Stimulated activated CD4-positive, alpha-beta T cell treated with anti-CD3 and anti-CD28 coated beads, Interleukin-1b, Interleukin-23, amount 100 ng/mL, for 1 hour (primary cell): ENCODE measurements at places on chromosomes 6 and 20.

GRCh38 chr6:81987293-81987692, 234.8 kb upstream of the TENT5A start:
- DNase-seq = no peak

DNA sequence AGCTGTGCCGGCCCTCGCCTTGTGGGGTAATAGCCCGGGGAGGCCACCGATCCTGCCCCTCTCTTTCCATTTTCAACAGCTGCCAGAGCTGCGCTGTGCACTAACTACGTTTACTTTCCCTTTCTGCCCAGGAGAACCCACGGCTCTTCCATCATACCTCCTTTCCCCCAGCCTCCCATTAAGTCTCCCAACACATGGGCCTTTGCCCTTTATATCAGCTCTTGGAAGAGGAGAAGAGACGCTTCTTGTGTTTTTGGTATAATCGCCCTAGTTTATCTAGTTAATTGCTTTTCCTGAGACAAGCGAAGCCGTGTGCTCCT, 637 bp downstream of the UBR2 start:
- no peak for DNase-seq

DNA sequence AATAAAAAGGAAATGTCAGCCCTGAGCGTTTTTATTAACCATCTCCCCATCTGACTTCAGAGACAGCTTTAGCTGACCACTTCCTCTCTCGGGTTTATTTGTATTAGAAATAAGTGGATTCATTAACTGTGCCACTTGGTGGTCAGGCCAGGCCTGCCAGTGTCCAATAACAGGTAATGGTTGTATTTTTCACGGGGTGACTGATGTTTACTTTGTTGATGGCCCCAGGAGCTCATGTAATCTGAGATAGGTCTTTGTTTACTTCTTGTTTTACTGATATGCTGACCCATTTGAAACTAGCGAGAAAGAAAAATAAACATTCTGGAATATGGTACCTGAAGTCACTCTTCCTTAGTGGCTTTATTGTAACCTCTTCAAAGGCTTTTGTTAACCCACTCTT, 504.3 kb upstream of the SLC35B3 start:
- DNase-seq = no peak

DNA sequence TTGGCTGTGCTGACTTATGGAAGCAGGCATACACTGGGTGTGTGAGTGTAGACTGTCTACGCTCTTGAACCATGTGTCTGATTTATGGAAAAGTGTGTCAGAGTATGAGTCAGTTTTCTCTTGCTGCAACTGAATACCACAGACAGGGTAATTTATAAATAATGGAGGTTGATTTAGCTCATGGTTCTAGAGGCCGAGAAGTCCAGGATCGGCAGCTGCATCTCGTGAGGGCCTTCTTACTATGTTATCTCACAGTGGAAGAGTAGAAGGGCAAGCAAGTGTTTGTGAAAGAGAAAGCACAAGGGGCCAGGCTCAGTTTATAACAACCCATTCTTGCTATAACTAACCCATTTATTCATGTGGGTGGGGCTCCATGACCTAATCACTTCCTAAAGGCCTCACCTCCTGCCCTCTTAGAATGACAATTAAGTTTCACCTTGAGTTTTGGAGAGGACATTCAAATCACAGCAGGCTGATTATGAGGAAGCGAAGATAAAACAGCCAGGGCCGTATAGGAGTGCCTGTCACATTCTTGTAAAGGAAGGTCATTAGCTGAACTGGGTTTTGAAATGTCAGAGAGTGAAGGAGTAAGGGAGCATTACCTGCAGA, 6.7 kb downstream of the GPR31 start:
- no peak for DNase-seq

GRCh38 chr6:74197310-74197709, 501.3 kb downstream of the CD109 start:
- DNase-seq = no peak

DNA sequence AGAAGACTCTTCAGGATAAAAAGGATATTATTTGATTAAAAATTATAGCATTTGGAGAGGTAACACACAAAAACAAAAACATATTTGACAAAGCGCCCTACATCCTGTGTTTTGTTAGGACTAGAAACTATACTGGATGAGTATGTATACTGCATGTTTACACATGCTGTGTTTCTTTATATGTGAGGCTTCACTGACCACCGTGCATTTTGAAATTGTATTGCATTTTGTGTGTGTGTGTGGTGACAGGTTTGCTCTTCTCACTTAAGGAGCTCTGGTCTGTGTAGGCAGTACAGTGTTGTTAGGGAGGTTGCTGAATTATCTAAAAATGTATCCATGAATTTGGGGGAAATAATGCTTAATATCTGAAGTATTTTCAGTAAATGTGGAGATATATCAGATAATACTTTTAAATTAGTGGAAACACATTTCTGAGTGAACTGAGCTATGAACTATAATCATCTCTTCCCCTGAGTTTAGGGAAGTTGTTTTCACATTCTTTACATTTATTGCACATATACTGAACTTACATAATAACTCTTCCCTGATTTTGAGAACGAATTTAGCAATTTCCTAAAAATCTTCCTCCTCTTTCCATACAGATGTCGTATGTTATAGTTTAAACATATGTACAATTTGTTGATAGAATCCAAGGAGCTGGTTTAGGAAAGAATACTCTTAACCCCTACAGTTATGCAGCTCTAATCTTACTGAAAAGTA, 43.3 kb downstream of the TMEM170B start:
- DNase-seq = no peak

DNA sequence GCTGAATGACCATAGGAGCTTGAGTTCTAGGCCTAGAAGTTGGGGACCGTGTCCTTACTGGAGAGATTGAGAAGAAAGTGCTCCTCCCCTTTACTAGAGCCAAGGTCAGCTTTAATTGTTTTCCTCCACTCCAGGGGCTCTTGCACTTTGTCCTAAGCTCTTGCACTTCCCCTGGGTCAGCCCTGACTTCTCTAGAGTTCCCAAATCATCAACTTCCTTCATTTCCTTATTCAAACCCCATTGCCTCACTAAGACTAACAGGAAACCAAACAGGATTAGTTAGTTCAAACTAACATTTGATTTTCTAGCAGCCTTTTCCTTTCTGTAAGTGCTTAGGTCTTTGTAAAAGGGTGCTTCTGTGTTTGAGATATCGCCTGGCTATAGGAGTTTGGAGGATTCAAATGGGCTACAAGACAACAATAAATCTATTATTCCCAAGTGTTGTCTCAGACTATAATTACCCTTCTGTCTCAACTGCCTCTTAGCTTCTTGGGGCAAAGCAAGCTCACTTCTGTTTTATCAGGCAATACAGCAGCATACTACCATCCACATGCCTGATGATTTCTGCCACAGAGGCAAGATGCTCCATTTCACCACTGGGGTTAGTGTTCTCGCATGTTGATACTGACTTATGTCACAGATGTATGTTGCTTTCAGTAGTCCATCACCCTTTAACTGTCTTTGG, 12.8 kb upstream of the DTNBP1 start:
- DNase-seq = no peak

DNA sequence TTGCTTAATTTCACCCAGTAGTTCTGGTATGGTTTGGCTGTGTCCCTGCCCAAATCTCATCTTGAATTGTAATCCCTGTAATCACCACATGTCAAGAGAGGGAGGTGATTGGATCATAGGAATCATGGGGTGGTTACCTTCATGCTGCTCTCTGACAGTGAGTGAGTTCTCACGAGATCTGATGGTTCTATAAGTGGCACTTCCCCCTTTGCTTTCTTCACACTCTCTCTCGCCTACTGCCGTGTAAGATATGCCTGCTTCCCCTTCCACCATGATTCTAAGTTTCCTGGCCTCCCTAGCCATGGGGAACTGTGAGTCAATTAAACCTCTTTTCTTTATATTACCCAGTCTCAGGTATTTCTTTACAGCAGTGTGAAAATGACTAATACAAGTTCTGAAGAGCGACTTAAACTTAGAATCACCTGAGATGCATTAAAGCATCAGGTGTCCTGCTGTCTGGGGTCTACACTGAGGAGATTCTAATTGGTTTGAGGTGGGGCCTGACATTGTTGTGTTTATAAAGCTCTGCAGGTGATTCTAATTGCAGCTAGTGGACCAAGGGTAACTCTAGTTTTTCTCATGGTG, 82.1 kb upstream of the DTNBP1 start:
- no peak for DNase-seq

GRCh38 chr6:135002229-135002844, 52.3 kb downstream of the HBS1L start:
- DNase-seq = no peak

DNA sequence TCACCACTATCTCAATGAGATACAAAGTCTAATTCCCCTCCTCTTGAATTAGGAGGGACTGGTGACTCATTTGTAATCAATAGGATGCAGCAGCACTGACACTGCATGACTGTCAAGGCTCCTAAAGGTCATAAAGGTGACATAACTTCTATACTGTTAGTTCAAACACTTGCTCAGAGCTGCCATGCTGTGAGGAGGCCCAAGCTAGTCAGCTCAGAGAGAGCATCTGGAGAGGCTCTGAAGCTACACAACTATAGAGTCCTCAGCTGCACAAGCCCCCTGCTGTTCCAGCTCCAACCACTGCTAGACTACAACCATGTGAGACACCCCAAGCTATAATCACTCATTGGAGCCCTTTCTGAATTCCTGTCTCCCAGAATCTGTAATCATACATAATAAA, 17.0 kb upstream of the HEY2 start:
- no peak for DNase-seq

GRCh38 chr20:24950836-24951525, 1.9 kb downstream of the CST7 start:
- DNase-seq = no peak

DNA sequence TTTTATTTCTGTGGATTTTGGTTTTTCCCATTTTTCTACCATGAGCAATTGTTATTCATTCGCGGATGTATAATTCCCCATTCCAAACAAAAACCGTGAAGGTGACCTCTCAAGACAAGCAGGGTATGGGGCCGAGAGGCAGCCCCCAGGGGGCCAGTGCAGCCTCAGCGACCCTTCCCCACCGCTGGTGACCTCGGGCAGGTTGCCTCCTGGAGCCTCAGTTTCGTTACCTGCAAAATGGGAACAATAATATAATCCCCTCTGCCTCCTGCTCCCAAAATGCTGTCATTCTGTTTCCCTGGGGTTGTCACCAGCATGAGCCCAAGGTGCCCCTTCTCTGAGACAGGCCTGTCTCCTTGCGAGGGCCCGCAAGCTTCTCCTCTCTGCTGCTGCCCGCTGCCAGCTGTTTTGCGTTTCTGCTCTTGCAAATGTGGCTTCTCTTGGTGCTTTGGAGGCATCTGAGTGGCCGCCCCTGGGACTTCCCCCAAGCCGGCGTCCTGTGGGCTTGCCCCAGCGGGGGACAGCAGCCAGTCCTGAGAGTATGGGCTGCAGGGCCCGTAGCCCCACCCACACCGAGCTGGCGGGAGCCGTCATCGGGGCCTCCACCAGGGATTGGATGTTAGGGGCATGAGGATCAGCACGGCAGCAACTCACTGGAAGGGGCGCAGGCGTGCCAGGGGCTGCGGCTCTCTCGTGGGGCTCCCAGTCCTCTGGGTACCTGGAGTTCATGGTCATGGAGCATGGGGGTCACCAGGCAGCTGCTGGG, 161.9 kb downstream of the TAF4 start:
- DNase-seq = no peak

DNA sequence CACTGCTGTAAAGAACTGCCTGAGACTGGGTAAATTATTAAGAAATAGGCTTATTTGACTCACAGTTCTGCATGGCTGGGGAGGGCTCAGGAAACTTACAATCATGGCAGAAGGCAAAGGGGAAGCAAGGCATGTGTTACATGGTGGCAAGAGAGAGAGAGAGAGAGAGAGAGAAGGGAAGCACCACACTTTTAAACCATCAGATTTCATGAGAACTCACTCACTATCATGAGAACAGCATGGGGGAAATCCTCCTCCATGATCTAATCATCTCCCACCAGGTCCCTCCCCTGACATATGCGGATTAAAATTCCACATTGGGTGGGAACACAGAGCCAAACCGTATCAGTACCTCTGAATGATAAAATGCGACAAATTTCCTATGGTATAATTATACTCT, 203.9 kb upstream of the MARCKS start:
- DNase-seq = no peak

- DNase-seq = no peak
Measured at GRCh38 chr6:133062077-133062476, 179.1 kb upstream of the EYA4 start.

DNA sequence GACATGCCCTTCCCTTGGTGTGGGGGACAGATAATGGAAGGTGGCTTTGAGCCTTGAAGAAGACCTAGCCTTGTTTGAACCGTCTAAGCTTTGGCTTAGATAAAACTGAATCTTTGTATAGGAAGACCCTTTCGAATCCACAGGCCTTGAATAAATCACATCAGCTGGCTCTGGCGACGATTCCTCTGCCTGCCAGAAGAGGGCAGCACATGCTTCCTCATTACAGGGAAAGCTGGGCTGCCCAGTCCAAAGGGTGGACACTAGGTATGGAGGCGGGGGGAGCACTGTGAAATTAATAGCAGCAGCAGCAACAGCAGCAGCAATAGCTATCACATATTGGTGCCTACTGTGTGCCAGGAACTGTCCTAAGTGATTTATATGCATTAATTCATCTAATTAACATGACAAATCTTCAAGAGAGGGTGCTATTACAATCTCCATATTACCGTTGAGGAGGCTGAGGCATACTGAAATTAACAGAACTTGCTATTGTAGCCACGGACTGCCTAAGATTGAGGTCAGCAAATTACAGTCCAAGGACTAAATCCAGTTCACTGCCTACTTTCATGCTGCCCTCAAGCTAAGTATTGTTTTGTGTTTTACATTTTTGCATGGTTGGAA, 85.1 kb downstream of the CLIC5 start:
- DNase-seq = no peak

- no peak for DNase-seq
Measured at GRCh38 chr6:128725271-128726233, 157.4 kb upstream of the LAMA2 start.

DNA sequence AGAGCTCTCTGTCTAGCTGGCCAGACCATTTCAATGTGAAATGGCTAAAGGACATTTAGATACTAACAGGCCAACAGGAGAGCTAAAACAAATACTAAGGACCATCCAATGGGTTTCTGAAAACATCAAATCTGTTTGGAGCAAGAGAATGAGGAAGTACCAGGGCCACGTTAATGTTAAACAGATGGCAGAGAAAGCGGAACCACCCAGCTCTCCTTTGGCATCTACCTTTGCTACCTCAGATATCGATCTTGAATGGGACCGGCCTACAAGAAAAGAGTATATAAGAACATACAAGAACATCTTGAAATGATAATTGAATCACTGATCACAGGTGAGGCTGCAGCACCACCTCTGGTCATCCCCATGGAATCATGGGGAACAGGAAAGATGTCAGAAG, 31.8 kb downstream of the KCNK5 start:
- no peak for DNase-seq
